ENCODE measurements at places on chromosomes 1 and 21. TPM values are rescaled to one million over a fixed set of nuclear protein-coding genes. Genes with fewer than 3 reads are reported as not detected.

- H3K4me1 ChIP-seq = no peaks in the 10 kb centered on the region
- H3K27me3 ChIP-seq = no peaks in the 10 kb centered on the region
- no peak for DNase-seq
These were observed 18.0 kb upstream of the SNRPE start for GRCh38 chr1:203843435-203843834.

GRCh38 chr1:53572065-53572814, 113.0 kb downstream of the DMRTB1 start:
- H3K27me3 ChIP-seq = no peaks in the 10 kb centered on the region
- no peaks in the 10 kb centered on the region for H3K36me3 ChIP-seq
- H3K4me3 ChIP-seq = no peak overlapping the region
- H3K4me1 ChIP-seq = peaks cover 21% of the 10 kb centered on the region
- H3K27ac ChIP-seq = no peak overlapping the region

- DNase-seq = no peak
- no peak overlapping the region for H3K27ac ChIP-seq
- H3K36me3 ChIP-seq = no peaks in the 10 kb centered on the region
- H3K4me3 ChIP-seq = no peak overlapping the region
These were observed 414 bp downstream of the GUCA2B start for GRCh38 chr1:42153624-42154023.

GRCh38 chr21:34065027-34065426, 8.4 kb upstream of the MRPS6 start:
- no peak for DNase-seq
- no peaks in the 10 kb centered on the region for H3K4me1 ChIP-seq
- no peak overlapping the region for H3K27ac ChIP-seq
- no peak overlapping the region for H3K4me3 ChIP-seq
- no peaks in the 10 kb centered on the region for H3K36me3 ChIP-seq

DNA sequence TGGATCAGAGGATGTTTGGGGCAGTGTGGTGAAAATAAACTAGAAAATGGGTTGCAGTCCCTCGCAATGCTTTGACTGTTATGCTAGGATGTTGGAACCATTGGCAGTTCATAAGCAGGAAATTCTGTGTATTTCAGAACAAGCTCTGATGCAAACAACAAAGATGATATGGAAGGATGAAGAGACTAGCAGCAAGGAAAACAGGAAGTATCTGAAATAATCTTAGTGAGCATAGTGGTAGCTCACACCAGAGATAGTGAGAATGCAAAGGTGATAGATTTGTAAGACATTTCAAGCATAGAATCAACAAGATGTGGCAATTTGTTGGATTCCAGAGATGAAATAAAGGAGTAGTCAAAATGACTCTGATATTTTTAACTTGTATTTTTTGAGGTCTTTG, 11.1 kb upstream of the RCC1 start:
- no peak overlapping the region for H3K4me3 ChIP-seq
- no peaks in the 10 kb centered on the region for H3K27me3 ChIP-seq
- peaks cover 12% of the 10 kb centered on the region for H3K36me3 ChIP-seq

GRCh38 chr1:91707114-91707889, 178.6 kb downstream of the TGFBR3 start:
- DNase-seq = no peak
- peaks cover 28% of the 10 kb centered on the region for H3K36me3 ChIP-seq
- no peak overlapping the region for H3K27ac ChIP-seq
- peaks cover 4% of the 10 kb centered on the region for H3K4me1 ChIP-seq
- H3K27me3 ChIP-seq = no peaks in the 10 kb centered on the region

DNA sequence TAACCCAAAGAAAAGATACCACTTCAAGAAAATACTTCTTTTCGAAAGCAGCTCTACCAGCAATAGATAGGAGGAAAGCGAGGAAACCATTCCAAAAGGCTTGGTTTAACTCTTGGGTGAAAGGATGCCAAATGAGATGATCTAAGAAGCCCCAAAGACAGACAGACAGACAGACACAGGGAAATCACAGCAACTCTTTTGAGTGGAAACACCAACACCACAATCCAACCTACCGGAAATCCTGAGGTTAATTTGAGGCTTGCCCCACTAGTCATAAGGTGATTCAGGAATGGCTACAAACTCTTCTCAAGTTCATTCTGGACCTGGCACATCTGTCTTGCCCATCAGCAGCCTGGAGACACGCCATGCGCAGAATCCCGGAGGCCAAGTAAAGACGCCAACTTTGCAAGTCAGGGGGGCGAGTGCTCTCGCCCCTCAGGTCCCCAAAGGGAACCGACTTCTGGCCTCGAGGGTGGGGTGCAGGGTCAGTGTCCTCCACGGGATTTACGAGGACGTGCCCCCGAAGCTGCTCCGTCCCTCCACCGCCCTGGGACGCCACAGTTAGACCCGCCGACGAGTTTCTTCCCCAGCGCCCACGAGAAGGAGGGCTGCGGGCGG, 778 bp downstream of the EVI5 start:
- peaks cover 1% of the 10 kb centered on the region for H3K36me3 ChIP-seq
- no peaks in the 10 kb centered on the region for H3K4me1 ChIP-seq
- peak; percentile 51 for DNase-seq
- H3K27me3 ChIP-seq = no peaks in the 10 kb centered on the region

DNA sequence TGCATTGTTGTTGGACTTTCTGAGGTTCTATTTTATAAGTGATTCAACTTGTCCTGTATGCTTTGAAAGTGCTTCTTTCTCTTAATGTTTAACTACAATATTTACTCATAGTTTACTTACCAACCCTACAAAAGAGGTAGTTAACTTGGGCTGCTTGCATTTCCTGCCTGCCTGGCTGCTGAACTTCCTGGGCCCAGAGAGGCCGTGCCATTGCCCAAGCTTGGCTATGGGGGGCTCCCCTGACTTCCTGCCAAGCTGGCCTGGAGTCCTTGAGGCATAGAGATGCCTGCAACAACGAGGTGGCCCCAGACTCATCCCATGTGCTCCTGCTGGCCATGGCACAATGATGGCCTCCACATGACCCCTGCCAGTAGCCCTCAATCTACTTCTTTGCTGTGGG, 361.6 kb upstream of the PLD5 start:
- H3K27ac ChIP-seq = no peak overlapping the region
- H3K27me3 ChIP-seq = no peaks in the 10 kb centered on the region
- no peaks in the 10 kb centered on the region for H3K36me3 ChIP-seq

RGSL1 gene
- not detected for total RNA-seq

APOBEC4 gene
- total RNA-seq = 5.3 TPM

CNIH3 gene
- total RNA-seq = 3.1 TPM

XPR1 gene
- total RNA-seq = 29.0 TPM

MR1 gene
- total RNA-seq = 31.0 TPM

Measured in lung (tissue), 17 donors.